NCI-H2081 treated with DMSO at 0.1 percent for 48 hours (cell line): ENCODE measurements at places on chromosomes 1 and 21.

DNA sequence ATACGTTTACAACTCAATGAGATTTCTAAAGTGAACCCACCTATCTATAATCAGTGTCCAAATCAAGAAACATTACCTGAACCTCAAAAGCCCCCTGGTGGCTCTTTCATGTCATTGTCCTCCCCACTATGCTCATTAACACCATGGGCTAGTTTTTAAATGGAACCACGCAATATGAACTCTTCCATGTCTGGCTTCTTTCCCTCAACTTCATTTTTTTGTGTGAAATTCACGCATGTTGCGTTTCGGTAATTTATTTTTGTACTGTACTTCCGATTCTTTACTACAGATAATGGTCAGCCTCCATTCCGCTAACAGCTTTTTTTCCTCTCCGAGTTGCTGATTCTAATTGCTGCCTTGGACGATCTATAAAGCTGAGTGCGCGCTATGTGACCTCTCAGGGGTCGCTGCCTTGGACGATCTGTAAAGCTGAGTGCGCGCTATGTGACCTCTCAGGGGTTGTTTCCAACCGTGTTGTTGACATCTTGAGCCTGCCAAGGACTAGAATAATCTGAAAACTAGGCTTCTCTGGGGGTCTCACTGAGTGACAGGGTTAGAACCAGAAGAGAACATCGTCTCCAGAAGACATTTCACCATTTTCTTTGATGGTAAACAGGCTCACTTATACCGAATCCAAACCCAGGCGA lies 1.1 kb upstream of the CACYBP start:
- DNase-seq, result peak; percentile 66

DNA sequence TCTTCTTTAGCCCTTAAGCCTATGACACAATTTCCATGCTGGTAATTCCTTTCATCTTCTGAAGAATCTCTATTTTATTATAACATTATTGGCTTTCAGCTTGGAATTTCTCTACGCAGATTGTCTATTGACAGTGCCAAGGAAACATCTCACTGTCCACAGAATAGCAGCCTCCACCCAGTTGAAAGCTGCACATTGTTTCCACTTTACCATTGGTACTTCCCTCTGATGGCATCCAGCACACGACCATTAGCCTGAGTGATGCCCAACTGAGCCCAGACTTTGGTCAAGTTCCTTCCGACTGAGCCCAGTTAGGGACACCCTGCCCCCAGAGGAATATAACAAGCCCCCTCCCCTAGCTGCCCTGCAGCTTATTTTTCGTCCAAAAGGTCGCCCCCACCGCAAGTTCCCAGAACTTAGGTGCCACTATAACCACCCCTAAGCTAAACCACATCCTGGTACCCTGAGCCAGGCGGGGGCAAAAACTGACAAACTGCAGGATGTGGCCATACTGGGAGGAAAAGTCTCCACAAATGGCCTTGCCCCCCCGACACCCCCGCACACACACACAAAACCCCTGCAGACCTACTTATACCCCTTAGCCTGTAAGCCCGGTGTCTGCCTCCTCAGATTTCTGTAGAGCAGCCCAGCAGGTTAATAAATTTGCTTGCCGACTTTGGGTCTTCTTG lies 13.2 kb downstream of the GBP5 start:
- no peak for DNase-seq

DNA sequence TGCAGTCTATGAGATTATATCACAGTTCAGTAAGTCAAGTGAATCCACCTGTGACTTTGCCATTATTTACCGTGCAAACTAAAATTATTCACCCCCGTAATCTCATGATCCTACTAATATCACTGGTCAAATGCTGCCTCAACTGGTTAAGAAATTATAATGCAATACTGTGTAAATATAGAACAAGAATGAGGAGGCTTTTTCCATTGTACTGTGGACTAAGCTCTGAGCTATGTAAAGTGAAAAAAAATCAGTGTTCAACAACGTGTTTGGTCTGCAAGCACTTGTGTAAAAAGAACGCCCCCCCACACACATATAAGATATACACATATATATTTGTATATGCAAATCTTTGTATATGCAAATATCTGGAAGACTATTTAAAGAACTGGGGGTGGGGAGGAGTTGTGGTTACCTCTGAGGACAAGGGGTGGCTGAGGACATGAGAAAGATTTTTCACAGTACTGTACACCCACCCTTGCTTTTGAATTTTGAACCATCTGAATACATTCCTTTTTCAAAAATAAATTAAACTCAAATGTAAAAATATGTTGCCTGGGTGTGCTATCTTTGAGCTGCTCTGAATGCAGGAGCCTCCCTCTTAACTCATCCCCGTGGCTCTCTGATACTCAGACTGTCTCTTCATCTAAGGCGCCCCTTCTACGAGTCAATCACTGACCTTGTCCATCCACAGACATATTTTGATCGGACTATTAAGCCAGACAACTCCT lies 57.0 kb downstream of the PTP4A2 start:
- DNase-seq, result no peak

- DNase-seq, result no peak
Measured at GRCh38 chr1:212286556-212287131, 1.4 kb downstream of the PPP2R5A start.

DNA sequence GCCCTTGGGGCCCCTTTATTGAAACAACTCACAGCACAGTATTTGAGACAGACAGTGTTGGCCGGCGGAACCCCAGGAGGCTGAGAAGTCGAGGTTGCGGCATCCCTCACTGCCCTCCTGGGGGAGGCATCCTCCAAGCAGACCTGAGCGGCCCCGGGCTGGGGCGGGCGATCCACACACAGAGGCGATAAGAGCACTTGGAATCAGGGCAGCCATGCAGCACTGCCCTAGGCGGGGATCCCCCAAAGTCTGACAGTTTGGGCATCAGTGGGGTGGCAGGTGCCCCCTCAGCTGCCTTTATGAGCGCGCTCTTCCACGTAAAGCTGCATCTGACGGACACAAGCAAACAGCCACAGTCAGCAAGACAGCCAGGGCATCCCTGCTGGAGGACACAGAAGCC lies 6.5 kb downstream of the MAD2L2 start:
- DNase-seq, result no peak

- DNase-seq, result no peak
Measured at GRCh38 chr1:219461981-219462400, 150.9 kb downstream of the ZC3H11B start.

DNA sequence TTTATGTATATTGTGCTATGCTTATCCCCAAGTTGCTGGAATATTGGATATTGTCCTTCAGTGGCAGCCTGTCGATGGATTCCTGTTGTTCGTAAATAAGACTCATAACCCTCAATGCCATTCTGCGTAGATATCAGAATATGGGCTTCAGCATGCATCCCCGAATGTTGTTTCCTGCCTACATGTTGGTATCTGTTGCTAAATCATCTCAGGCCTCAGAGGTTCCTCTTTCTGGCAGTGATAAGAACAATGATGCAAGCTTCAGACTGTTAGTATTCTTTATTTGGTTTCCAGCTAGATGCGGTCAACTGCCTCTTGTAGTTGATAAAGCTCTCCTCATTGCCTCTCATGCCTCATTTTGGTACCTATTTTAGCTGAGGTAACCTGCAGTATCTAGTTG lies 2082.6 kb downstream of the MRPL39 start:
- DNase-seq, result no peak

DNA sequence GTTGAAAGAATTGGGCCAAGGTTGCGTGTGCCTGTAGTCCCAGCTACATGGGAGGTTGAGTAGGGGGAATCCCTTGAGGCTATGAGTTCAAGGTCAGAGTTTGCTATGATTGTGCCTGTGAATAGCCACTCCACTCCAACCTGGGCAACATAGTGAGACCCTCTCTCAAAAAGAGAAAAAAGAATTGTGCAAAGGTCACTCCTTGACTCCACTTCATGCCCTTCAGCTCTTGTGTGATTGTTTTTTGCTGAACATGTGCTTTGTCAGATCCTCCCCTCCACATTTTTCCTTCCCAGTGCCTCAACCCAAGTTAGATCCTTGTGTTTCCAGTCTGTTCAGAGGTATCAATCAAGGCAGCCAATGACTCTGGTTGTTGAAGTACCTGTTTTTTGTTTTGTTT lies 8.5 kb downstream of the TXNIP start:
- no peak for DNase-seq

DNA sequence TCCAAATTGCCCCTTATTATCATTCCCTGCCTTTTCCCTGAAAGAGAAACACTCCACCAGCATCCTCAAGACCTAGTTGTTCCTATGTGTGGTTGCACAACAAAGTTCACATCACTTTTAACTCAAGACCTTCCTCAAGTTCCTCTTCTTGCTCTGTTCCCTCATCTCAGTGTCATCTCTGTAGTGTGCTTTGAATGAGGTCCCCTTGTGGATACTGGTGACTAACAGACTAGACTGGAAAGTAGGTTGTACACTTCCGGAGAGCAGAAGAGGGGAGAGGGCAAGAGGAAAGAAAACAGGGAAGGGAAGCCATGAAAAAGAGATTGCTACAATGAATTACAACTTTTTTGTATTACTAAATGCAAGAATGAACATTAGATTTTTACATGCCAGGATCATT lies 853.8 kb downstream of the USP25 start:
- no peak for DNase-seq

GRCh38 chr1:8423692-8424538 lies 106.0 kb downstream of the SLC45A1 start:
- DNase-seq, result peak; percentile 19

DNA sequence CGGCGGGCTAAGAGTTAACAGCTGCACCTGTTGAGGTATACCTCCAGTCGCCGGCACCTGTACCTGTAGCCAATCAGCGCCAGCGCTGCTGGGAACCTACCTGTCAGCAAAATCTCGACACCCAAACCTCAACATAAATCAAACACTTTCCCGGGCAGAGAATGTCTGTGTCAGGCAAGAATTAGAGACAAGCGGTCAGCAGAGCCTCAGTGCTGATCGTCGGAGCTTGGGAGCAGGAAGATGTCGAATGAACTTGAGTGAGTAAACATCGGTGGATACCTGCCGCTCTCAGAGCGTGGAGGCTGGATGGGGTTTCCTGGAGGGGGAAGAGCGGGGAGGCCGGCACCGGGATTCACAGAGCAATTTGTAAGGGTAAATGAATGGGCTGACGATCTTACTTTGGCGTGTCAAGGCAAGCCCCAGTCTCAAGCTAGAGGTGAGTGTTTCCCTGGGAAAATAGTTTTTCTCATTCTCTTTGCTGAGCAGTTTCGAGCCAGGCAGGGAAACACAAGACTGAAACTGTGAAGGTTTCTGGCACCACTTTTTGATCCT lies at the start of gene GRHL3:
Gene GRHL3, plus strand, starts transcription at position 46 of the 552 bp plus-strand sequence. Its CDS starts 195 bp downstream, at position 241.
- no peak for DNase-seq

GRCh38 chr1:115426231-115426771 lies 88.3 kb upstream of the NGF start:
- DNase-seq, result no peak

- DNase-seq, result no peak
Measured at GRCh38 chr1:58765441-58765840, 18.4 kb downstream of the JUN start.

DNA sequence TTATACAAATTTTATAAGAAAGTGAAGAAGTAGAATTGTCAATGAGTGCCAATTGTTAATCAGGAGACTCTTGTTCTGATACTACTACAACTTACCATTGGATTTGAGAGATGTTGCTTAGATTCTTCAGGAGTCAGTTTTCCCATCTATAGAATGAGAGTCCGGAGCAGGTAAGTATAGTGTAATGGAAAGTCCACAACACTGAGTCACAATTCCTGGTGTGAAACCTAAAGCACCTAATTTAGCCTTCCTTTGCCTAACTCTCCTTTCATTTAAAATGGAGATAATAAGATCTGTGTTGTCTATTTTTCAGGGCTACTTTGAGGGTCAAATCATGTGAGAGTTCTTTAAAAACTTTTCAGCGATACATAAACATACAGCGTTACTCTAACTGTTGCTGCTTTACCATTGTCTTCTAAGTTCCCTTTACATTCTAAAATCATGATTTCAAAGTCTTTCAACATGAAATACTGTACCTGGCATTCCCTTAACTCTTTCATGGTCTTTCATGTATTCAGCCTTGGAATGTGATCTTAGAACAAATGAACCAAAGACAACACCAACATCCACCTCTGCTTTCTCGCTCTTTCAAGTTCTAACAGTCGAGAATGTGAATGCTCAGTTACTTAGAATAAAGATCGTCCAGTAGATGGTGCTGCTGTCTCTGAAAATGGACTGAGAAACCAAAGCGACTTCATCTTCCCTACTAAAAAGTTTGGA lies 90.9 kb downstream of the SLC30A10 start:
- DNase-seq, result peak; percentile 62

- DNase-seq, result no peak
Measured at GRCh38 chr1:242030071-242030470, 31.2 kb upstream of the MAP1LC3C start.

DNA sequence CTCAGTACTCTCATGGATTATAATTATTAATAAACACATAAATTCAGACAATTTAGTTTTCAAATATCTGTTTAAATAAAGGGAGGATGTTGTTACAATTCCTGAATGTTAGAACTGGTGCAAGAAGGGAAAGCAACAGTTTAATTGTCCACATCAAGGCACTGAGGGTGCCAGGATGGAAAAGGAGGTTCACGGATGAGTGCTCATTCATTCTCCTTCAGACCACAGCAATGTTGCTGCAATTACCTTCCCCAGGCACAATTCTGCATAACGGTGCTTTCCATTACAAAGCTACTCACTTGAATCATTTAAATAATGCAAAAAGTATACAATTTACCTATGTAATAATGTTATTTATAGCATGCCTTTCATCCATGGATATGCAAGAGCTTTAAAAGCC lies 52.3 kb upstream of the COG2 start:
- DNase-seq, result no peak

DNA sequence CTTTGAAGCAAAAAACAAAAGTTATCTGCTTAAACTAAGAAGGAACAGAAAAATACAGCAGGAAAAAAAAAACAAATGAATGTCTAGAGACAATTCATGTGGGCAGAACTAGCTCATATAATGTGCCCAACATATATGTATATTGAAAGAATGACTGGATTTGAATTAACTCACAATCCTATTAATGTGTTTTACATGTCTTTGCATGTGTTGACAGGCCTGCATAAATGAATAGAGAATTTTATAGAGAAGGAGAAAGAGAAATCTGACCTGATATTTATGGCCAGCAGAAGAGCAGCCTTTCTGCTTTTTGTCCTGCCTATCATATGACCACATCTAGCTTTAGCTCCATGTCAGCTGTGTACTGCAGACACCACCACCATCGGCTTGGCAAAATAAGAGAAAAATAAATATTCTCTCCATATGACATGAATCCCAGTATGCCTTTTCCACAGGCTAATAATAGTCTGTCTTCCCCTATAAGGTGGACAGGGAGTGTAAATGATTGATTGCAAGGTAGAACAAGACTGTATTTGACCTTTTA lies 171.5 kb upstream of the PALMD start:
- DNase-seq, result no peak

GRCh38 chr1:175618559-175618958 lies 124.8 kb downstream of the TNR start:
- DNase-seq, result no peak

DNA sequence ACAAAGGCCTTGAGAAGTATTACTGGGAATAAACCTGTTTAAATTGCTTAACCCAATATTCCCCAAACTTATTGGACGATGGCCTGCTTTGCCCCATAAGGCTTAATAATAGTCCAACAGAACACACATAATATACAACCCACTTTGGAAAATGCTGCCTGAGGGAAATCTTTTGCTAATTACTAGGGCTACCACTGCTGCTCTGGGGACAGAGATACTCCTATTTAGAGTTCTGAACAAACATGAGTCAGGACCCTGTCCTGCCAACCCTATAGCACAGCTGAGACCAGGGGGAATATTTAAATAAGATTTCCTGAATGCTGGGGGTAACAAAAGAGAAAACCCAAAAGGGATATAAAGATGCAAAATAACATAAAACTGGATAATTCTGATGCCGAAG lies 139.1 kb downstream of the BRINP2 start:
- DNase-seq, result no peak

GRCh38 chr1:56403321-56403720 lies 176.0 kb downstream of the PLPP3 start:
- no peak for DNase-seq
